BE2C (cell line): ENCODE measurements at places on chromosomes 13 and 19.

GRCh38 chr13:52787235-52787634, 47.6 kb upstream of the CNMD start:
- DNase-seq, result no peak

- no peak for DNase-seq
Observed at GRCh38 chr13:40191186-40191980, 475.1 kb downstream of the FOXO1 start.

DNA sequence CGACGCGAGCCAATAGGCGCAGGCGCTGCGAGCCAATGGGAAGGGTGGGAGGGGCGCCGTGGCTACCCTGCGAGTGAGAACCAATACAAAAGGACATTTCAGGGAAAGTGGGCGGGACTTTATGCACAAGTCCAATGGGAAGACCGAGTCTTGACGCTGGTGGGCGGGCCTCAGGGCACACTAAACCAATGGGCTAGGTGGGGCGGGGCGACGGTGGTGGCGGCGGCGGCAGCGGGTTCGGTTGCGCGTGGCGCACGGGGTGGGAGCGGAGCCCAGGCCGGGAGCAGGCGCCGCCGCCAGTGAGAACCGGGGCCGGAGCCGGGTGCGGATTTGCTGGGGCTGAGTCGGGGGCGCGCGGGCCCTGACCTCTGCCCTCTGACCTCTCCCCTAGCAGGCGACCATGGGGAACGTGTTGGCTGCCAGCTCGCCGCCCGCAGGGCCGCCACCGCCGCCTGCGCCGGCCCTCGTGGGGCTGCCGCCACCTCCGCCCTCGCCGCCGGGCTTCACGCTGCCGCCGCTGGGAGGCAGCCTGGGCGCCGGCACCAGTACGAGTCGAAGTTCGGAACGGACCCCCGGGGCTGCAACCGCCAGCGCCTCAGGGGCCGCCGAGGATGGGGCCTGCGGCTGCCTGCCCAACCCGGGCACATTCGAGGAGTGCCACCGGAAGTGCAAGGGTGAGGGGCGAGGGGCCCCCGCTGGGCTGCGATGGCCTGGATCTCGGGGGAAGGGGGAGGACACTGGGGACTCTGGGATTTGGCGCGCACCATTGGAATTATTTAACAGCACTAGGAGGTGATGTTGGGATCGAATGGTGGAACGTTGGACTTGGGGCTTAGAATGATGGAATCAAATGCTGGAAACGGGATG, at the start of gene TOMM40:
Gene TOMM40, plus strand, starts transcription at position 239 of the 867 bp plus-strand sequence. Its CDS starts 162 bp downstream, at position 401.
- DNase-seq, result no peak

DNA sequence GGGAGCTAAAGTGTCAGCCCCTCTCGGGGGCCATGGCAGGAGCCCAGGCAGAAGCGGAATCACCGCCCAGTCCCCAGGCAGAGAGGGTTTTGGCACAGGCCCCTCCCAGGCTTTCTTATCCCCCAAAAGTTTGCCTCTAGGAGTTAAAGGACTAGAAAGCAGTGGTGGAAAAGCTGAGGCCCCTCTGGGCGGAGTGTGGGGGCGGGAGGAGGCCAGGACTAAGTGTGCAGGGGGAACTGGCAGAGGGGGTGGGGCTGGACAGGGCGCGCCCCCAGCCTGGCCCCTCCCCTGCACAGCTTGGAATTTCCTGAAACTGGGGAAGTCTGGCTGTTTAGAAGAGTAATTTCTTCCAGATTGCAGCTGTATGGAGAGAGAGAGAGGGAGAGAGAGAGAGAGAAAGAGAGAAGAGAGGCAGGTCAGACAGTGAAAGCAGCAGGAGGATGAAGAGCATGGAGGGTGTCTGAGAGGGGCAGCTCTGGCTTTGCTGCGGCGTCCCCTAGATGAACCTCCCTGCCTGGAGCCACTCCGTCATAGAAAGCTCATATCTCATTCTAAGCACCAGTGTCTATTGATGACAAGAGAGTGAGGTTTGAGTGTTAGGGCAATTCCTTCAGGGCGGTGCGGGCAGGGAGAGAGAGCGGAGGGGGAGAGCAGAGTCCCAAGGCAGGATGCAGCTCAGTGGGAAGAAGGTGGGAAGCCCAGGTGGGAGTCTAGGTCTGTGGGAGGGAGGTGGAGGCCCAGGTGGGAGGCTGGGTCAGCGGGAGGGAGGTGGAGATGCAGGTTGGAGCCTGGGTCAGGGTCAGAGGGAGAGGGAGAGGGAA, at the start of gene CDC42EP5:
Gene CDC42EP5, minus strand, starts transcription at position 226 of the 821 bp plus-strand sequence. CDS start 7,749 bp downstream, outside the sequence.
- DNase-seq, result no peak

- DNase-seq, result no peak
Observed at GRCh38 chr13:98781045-98781444, 28.6 kb upstream of the SLC15A1 start.

DNA sequence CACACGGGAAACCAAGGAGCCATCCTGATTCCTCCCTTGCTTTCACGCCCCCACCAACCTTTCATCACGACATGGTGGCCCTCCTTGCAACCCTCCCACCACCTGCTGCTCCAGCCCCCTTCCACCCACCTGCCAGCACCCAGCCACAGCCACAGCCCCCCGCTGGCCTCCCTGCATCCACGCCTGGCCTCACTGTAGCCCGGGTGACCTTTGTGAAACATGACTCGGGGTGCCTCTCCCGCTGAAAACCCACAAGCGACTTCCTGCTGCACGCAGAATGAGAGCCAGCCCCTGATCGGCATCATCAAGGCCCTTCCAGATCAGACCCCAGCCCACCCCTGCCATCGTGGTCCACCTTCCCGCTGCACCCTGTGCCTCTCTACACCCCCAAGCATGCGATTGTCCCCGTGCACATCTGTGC, 14.9 kb downstream of the POP4 start:
- DNase-seq, result no peak
